Hepatocyte (in vitro differentiated cells): ENCODE measurements at places on chromosomes 6 and 20. TPM values are rescaled to one million over a fixed set of nuclear protein-coding genes. Genes with fewer than 3 reads are reported as not detected.

DNA sequence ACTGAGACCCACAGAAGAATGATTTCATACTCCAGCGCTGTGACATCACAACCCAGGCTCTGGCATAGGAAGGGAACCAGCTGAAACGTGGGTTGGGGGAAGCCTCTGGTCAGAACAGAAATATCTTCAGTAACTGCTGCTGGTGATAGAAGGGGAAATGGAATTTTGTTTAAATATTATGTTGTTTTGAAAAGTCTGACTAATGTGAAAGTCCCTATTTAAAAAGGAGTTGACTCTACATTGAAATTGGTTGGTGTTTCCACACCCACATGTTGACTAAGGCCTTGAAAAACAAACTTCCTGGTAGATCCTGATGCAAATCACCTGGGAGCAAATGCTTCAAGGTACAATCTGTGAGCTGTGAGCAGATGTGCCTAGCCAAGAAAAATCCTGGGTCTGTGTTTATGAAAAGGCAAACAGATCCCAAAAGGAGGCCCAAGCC is 24.5 kb upstream of the TCP11 start:
- peak; percentile 51 for DNase-seq

Gene DYNLRB1
- 103 and 147 TPM in 2 replicates for total RNA-seq

Gene SLC22A16
- total RNA-seq, result not detected in 2 replicates

DNA sequence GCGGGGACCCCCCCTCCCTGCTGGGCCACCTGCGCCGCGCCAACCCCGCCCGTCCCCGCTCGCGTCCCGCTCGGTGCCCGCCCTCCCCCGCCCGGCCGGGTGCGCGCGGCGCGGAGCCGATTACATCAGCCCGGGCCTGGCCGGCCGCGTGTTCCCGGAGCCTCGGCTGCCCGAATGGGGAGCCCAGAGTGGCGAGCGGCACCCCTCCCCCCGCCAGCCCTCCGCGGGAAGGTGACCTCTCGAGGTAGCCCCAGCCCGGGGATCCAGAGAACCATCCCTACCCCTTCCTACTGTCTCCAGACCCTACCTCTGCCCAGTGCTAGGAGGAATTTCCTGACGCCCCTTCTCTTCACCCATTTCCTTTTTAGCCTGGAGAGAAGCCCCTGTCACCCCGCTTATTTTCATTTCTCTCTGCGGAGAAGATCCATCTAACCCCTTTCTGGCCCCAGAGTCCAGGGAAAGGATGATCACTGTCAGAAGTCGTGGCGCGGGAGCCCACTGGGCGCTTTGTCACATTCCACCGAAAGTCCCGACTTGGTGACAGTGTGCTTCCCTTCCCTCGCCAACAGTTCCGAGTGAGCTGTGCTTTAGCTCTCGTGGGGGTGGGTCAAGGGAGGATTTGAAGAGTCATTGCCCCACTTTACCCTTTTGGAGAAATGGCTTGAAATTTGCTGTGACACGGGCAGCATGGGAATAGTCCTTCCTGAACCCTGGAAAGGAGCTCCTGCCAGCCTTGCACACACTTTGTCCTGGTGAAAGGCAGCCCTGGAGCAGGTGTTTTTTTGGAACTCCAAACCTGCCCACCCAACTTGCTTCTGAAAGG is 2.1 kb downstream of the VEGFA start:
- peak; percentile 81 for DNase-seq

Gene AIF1
- total RNA-seq, result 4.1 and 4.6 TPM in 2 replicates

DNA sequence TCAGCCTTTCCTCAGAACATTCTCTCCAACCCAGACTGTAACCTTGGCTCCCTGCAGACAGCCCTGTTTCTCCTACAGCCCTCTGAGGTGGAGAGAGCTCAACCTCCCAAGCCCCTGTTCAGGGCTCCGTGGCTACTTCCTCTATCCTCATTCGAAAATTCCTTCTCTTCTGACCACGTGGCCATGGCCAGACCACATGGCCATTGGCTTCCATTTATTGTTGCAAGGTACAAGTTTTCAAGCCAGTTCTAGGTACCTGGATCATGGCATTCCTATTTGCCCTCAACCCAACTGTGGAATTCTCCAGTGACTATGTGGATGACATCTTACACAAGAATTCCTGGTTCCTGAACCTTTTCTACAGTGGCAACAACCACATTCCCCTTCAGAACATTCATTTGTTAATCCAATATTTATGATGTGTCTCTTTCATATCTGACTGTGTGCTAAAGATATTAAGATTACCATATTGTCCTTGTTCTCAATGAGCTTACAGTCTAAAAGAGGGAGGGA is 161.9 kb downstream of the GMPR start:
- no peak for DNase-seq

GRCh38 chr6:28656715-28657114 is 131.0 kb downstream of the GPX5 start:
- DNase-seq, result no peak

Gene HSPA1L
- total RNA-seq, result 1.4 and 2.2 TPM in 2 replicates

Gene NOTCH4
- total RNA-seq, result 3.6 and 5.0 TPM in 2 replicates

DNA sequence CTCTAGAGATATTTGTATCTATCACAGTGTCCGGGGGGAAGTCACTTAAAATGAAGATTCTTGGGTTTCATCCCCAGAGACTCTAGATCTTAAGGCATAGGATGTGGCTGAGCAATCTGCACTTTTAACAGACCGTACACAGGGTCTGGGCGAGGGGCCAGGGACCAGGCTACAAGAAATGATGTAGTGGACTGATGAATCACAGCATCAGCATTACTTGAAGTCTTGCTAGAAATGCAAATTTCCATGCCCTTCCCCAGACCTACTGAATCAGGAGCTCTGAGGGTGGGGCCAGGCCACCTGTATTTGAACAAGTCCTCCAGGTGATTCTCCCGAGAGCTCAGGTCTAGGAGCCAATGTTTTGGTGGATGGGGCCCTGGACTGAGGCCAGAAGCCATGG is 168.4 kb downstream of the DOK5 start:
- DNase-seq, result peak; percentile 51

DNA sequence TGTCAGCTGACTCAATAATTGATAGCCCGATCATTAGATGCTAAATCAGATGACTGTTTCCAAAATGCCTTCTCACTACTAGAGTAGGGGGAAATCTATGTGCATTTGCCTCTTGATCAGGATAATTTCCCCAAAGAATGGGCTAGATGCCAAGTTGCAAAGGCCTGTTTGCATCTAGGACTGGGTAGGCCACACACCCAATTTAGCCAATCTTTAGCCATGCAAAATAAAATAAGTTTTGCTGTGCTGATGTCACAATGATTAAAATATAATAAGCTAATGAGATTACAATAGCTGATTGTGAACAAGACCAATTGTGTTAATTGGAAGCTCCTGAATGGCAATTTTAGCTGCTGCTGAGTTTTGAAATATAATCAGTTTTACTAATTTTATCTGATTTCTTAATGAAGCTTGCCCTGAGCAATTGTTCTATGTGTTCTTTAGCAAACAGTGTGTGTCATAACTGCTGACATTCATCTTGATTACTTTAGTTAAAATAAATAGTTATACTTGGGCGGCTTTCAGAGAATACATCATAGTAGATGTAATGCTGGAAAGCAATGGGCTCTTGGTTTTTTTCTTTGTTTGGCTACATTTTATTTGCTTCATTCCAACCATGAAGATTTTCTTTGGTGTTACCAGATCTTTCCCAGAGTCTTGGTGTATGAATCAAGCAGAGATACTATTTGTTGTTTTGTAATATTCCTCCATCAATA is 973.2 kb upstream of the SLC35B3 start:
- DNase-seq, result no peak

DNA sequence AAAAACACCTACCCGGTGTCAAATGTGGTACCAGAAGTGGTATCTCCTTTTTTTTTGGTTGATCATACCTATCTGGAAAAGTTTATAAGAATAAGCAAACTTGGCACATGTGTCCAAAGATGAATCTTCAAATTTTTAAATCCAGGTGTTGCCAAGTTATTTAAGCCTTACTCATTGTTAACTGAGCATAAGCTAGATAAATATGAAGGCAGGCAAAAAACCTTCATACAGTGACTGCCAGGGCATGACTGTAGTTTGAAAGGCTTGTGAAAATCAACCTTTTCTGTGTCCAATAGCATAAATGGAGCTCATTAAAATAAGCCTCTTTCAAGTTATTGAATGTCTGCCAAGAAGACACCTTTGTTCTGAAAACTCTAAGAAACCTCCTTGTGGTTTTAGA is 699.2 kb downstream of the DOK5 start:
- DNase-seq, result no peak
